ENCODE measurements at places on chromosomes 11 and 22.

DNA sequence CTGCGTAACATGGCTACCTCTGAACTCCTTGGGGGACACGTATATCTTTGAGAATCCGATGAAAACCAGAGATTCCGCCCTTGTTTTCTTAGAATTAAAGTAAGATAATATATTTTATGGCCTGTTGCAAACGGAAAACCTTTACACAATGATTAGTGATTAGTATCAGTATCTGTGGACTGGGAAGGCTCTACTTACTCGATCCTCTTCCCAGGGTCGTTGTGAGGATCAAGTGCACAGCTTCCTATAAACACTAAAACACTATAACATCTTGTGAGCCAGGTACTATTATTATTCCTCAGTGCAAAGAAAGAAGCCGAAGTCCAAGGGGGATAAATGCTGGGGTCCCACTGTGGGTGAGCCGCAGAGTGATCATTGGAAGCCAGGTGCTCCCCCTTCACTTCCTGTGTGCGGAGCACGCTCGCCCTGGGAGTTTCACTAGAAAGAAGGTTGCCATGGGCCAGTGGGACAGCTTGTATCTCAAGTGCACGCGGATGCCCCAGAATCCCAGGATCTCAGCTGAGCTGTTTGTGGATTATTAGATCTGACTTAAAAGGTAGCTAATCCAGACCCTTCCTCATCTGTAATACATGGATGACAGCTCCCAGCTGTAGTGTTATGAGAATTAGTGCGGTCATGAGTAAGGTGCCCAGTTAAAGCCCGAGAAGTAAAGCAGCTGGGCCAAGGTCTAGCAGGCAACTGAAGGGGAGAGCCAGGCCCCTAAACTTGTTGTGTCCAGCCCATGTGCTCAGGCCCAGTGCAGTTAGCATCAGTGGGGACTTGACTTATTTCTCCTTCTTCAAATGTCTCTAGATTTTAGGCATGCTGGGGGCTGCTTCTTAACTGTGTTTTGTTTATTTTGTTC lies 839 bp downstream of the CBY1 start:
- DNase-seq, result no peak

- DNase-seq, result no peak
These were observed 234.0 kb upstream of the ZC3H12C start for GRCh38 chr11:109859045-109859724.

DNA sequence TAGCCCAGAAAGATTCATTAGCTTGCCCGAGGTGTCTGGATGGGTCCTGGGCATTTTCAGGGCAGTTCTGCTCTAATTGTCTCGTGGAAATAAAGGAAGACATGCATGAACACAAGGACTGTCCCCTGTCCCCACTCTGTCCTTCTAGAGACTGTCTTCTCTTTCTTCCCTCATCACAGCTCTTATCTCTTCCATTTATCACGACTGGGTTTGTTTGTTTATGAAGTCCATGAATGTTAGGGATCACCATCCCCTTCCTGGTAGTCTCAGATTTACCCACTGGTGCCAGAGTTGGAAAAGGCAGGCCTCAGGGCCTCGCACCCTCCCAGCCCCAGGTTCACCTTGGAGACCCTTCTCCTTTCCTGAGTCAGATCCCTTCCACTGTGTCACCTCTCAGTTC lies 134.8 kb downstream of the PARVA start:
- DNase-seq, result no peak

GRCh38 chr11:81339521-81339920 lies 1394.1 kb downstream of the FAM181B start:
- no peak for DNase-seq

GRCh38 chr11:81579339-81579738 lies 1154.3 kb downstream of the FAM181B start:
- no peak for DNase-seq

DNA sequence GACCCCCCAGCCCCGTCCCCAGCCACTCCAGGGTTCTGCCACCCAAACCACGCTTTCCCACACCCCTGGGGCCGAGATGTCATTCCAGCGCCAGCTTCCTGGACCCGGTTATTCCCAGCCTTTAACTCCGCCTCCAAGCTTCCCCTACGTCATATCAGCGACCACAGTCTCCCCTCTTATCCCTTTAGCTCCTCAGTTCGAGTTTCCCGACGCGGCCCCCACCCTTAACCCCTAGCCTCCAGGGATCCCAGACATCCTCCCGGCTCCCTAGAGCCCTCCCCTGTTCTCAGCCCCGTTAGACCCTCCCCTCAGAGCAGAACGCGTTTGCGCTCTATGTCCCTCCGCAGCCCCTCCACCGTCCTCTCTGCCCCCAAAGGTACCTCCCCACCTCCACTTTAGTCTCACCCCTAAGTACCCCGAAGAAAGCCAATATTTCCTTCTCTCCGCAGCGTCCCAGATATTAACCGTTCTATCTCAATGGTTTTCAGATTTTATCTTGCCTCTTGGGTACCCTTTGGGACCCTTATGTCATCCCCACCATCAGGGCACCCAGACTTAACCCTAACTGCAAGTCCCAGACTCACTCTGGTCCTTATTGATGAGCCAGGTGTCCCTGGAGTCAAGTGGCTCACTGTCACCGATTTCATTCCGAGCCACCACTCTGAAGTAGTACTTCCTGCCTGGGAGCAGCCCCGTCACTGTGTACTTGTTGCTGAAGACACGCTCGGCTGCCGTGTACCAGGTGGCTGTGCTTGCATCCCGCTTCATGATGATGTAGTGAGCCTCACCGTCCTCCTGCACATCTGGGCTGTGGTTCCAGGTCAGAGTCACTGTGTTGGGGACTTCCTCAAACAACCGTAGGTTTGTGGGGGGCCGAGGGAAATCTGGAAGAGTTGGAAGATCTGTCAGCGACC lies 8.0 kb downstream of the TMEM86A start:
- DNase-seq, result no peak

DNA sequence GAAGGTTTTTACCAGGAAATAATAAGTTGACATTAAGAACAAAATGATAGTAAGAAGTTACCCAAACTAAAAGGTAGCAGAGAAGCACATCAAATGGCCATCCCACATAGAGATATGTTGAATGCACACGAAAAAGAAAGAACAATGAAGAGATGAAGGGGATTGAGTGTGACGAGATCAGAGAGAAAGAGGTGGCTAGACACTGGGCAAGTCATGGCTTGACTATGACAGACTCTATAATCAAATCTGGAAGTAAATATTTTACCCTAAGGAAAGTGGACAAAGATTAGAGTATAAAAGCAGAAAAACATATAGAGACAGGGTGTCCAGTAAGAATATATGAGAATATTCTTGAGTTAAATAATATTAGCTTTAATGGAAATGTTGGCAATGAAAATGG lies 31.4 kb downstream of the CASP12 start:
- DNase-seq, result no peak

DNA sequence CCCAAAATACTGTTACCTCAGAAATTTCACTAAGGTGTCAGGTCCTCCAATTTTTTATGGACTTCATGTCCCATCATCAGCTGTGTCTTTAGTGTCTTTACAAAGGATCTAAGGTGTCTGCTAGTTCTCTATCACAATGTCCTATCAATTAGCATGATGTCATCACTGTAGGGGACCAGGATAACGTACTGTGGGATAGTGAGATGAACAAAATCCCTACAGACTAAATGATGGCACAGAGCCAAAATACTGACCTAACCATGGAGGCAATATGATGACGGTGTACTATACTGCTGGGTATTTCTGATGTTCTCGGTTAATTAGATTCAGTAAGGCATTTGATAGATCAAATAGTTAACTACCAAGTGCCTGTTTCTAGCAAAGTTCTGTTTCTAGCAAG lies 82.5 kb downstream of the SBF2 start:
- DNase-seq, result no peak

DNA sequence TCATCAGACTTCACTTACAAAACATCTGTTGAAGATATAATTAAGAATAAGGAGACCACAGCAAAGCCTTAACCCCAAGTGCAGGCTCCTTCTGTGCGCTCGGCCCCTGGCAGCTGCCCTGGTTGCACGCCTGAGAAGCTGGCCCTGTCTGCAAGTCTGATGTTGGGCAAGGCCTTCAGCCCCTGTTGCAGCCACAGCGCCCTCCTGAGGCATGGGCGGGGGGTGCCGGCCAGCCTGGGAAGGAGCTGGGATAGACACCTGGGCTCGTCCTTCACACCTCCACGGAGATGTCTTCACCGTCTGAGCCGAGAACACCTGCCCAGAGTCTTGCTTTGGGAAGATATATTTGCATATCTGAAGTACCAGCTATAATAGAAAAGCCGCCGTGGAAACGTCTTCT lies 104.1 kb downstream of the MPPED1 start:
- DNase-seq, result no peak

DNA sequence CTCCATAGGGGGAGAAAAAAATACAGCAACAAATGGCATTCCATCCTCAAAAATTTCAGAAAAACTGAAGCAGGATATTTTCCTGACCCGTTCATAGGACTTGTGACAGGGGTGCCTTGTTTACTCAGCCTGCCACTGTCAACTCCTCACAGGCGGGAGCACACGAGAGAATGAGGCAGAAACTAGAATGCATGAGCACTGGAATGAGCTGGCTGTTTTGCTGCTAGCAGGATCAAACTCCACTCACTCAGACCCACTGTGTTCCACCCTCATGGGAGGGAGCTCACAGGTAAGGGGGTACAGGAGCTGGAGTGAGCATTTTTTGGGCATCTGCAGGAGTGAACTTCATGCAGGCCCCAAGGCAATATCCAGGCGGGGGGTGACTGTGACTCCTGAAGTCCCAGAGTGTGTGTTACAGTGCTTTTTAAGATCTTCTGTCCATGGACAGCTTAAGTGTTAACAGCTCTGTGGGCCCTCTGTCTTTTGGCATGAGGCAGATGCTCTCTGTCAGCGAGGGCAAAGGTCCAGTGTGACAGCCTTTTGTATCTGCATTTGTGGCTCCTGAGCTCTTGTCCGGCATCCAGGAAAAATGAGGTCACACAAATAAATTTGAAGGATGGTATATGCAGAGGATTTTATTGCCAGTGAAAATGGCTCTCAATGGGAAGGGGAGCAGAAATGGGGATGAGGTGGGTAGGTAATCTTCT lies 905.7 kb upstream of the TENM4 start:
- DNase-seq, result no peak

- no peak for DNase-seq
These were observed 6.3 kb upstream of the SEZ6L start for GRCh38 chr22:26162926-26163325.

- no peak for DNase-seq
These were observed 101.1 kb upstream of the APOA1 start for GRCh38 chr11:116938471-116939070.

GRCh38 chr11:104343578-104343977 lies 179.6 kb upstream of the PDGFD start:
- DNase-seq, result no peak

- DNase-seq, result no peak
These were observed 19.1 kb upstream of the FAM181B start for GRCh38 chr11:82752801-82753200.

GRCh38 chr11:33157103-33158027 lies 3.9 kb downstream of the CSTF3 start:
- no peak for DNase-seq

DNA sequence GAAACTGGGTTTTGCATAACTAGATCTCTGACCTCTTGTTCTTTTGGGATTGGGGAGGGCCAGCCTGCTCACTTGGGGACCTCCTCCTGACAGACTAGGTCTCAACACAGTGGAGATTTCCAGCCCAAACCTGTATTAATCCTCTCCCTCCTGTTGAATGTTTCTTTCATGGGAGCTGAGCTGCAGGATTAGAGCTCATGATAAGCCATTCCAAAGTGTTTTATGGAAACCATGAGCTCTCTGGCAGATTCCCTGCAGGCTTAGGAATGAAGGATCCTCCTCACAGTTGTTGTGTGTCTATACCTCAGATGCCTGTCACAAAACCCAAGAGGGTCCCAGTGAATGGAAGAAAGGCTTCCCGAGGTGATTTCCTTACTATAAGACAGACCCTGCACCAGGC lies 248.4 kb upstream of the B3GAT1 start:
- no peak for DNase-seq

GRCh38 chr22:28514321-28514821 lies 165.3 kb downstream of the TTC28 start:
- no peak for DNase-seq

DNA sequence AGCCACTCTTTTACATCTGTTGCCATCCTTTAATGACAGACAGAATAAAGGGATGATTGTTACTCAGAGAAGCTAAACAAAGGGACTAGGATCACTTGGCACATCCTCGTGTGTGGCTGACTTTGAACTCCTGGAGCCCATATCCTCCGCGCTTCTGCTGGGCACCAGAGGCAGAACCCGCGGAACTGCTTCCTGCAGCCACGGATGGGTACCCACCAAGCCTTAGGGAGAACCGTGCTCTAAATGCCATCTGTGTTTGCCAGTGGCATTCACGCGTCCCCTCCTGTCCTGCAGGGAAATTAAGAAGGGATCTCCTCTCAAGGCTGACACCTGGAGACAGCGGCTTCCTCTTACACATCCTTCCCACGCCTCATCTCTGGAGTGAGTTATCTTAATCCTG lies 294.4 kb downstream of the NTM start:
- DNase-seq, result no peak

DNA sequence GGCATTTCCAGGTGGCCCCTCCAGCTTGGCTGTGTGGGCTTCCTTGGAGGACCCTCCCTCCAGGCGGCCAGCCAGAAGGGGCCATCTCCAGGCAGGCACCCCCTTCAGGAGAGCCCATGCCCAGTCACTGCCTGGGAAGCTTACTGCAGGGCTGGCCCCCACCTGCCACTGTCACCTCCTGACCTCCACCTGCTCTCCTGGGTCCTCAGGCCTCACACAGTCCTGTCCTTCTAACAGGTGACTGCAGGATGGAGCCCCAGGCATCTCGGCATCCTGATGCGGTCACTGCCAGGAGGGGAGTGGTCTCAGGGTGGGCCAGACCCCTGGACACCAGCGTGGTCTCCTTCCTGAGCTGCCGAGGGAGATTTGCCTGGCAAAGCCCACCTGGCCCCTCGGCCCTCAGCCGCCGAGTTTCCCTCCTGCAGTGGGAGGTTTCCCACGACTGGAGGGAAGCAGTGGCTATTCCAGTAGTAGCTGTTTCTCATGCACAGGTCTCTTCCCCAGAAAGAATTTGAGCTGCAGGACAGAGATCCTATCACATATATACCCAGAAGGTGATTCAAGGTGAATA lies 13.0 kb downstream of the TBX1 start:
- no peak for DNase-seq

DNA sequence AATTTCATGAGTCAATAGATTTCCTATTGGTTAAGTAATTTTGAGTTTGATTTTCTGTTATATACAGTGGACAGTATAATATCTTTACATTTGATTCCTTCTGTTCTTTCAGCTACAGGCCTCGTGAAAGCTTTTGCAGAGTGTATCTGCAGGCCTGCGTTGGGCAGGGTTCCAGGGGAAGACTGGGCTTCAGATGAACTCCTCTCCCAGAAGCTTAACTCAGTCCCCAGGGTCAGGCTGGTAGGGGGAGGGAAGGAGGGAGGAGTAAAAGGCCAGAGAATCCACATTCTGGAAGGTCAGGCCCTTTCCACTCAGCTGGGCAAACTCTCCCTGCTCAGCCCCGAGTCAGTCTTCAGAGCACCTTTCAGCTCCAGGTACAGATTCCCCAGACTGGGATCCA lies 100.4 kb upstream of the NECTIN1 start:
- DNase-seq, result no peak

DNA sequence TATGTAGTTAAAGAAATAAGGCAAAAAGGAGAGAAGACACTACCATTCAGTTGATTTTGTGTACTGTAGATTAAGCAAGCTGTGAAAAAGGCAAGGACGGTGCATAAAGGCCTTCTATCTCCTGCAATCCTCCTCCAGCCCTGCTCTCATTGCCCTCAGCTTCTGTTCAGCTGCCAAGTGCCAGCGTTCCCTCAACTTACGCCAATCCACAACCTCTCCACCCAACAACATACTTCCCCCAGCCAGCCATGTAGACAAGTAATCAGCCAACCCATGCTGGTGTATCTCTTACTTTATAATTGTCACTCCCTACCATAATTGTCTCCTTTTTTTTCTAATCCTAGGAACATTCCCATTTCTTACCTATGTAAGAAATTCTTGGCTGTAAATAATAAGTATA lies 30.1 kb upstream of the ANO5 start:
- DNase-seq, result no peak

All from GM04503 (cell line).